ENCODE measurements at places on chromosomes 5 and 9.
A peak's percentile ranks its signal among the peaks of the same experiment; 100 is the strongest.

GRCh38 chr5:153900703-153901395, 137.9 kb downstream of the FAM114A2 start:
- DNase-seq, result no peak
- no peak overlapping the region for H3K4me3 ChIP-seq
- no peaks in the 10 kb centered on the region for H3K4me1 ChIP-seq
- no peaks in the 10 kb centered on the region for H3K27me3 ChIP-seq
- no peaks in the 10 kb centered on the region for H3K36me3 ChIP-seq

DNA sequence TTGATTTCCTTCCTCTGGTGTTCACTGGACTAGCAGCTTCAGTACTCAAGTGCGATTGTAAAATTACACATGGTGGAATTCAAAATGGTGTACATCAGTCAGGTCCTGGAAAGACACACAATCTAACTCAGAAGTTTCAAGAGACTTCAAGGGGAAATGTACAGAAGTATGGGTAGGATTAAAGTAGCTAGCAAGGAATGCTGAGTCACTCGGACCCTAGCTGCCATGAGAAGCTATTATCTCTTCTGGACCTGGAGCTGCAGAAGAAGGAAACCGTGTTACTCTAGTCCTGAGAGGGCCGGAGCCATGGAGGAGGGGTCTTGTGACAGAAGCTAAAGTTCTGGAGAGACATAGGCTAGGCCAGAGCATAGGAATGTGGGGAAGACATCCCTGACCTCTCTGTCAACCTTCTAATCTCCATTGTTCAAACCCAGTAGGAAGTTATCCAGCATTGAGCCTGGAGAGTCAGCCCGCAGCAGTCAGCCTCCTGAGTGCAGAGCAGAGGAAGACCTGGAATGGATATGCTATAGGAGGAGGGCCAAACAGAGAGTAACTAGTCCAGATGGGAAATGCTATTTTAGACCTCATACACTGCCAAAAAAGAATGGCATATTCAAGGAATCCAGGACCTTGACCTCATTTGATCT, 84.3 kb downstream of the GHR start:
- H3K27me3 ChIP-seq, result no peaks in the 10 kb centered on the region
- peaks cover 6% of the 10 kb centered on the region for H3K4me1 ChIP-seq
- no peak overlapping the region for H3K4me3 ChIP-seq
- DNase-seq, result no peak
- H3K36me3 ChIP-seq, result no peaks in the 10 kb centered on the region

GRCh38 chr5:14733661-14734060, 69.1 kb downstream of the OTULIN start:
- no peak overlapping the region for H3K27ac ChIP-seq
- no peaks in the 10 kb centered on the region for H3K36me3 ChIP-seq
- H3K4me3 ChIP-seq, result no peak overlapping the region
- no peaks in the 10 kb centered on the region for H3K4me1 ChIP-seq

DNA sequence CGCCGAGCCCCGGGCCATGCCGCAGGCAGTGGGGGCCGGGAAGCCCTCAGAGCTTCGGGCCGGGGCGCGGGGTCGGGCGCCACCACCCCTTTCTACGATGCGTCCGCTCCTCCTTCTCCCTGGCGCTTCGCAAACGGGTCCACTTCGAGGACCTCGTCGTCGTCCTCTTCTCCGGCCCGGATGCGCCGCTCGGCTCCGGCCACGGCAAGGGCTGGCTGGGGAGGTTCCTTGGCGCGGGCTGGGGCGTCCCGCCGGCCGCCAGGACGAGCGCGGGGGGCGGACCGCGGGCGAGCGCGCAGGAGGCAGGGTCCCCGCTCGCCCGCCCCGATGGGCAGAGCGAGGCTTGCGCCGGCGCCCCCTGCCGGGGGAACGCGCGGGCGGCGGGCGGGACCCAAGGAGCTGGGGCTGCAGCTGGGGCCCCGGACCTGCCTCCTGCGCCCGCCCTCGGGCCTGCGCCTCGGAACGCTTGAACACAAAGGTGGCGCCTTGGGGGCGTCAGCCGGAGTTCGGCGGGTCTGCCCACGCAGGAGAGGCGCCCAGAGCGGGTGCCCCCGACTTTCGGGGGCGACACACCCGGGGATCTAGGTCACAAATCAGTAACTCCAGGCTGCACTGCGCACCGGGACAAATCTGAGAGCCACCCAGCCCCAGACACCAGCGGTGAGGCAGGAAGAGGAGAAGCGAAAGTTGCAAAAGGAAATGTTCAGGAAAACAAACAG, at the start of gene ROR2:
Gene ROR2 (minus strand): TSS at position 283 of the 719 bp plus-strand sequence.
- no peak for DNase-seq
- H3K27ac ChIP-seq, result peak within 1 kb of the TSS; percentile 90
- H3K36me3 ChIP-seq, result no peaks in the 10 kb centered on the region
- H3K4me3 ChIP-seq, result peak within 1 kb of the TSS; percentile 39
- H3K4me1 ChIP-seq, result peaks cover 23% of the 10 kb centered on the region
- no peaks in the 10 kb centered on the region for H3K27me3 ChIP-seq

DNA sequence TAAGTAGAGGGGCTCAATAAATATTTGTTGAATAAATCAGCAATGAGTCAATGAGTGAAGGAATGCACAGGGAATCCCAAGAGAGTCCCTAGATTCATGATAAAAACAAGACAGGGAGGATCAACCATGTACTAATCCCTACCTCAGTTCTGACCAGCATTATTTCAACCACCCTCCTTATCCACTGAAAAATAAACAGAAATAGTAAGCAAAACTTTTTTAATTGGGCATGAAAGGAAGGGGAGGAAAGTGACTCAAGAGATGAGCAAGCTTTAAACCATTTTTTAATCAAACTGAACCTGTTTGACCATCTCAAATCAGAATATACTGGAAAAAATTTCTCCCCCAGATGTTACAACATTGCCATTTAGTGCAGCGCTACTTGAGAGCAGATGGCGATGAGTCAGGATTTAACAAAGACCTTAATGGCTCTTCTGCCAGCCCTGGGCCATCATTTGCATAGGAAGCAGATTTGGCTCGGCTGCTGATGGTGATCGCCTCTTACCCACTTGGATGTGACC, 194.8 kb upstream of the SLC30A5 start:
- no peak overlapping the region for H3K27ac ChIP-seq
- no peak for DNase-seq
- H3K27me3 ChIP-seq, result no peaks in the 10 kb centered on the region
- H3K36me3 ChIP-seq, result no peaks in the 10 kb centered on the region
- no peak overlapping the region for H3K4me3 ChIP-seq

Measured in esophagus squamous epithelium (tissue), 5 donors.